ENCODE measurements at places on chromosomes 5 and 9. TPM values are rescaled to one million over a fixed set of nuclear protein-coding genes. Genes with fewer than 3 reads are reported as not detected.

CLIC3 gene
- total RNA-seq = not detected

PCDHA2 gene
- 1.9 TPM for total RNA-seq

- DNase-seq = no peak
Measured at GRCh38 chr9:21624675-21625644, 142.8 kb upstream of the IFNE start.

GRCh38 chr5:79699763-79700400 lies 10.2 kb downstream of the CMYA5 start:
- no peak for DNase-seq

Measured in H1 (cell line).